Activated T-helper 1 cell treated with anti-CD3 and anti-CD28 coated beads, Interleukin-12 subunit alpha, Interleukin-12 subunit beta, Interleukin-2, Interleukin-4 antibody, amounts not matched to agents 30 ng/mL and 10 ng/mL and 1 ng/mL, durations not matched to agents 14 hours and 24 hours and 36 hours (primary cell): ENCODE measurements at places on chromosomes 3 and 15. TPM values are rescaled to one million over a fixed set of nuclear protein-coding genes. Genes with fewer than 3 reads are reported as not detected.

RTP3 gene
- not detected in 2 replicates for total RNA-seq

NANOGP8 gene
- total RNA-seq = not detected in 2 replicates

DNA sequence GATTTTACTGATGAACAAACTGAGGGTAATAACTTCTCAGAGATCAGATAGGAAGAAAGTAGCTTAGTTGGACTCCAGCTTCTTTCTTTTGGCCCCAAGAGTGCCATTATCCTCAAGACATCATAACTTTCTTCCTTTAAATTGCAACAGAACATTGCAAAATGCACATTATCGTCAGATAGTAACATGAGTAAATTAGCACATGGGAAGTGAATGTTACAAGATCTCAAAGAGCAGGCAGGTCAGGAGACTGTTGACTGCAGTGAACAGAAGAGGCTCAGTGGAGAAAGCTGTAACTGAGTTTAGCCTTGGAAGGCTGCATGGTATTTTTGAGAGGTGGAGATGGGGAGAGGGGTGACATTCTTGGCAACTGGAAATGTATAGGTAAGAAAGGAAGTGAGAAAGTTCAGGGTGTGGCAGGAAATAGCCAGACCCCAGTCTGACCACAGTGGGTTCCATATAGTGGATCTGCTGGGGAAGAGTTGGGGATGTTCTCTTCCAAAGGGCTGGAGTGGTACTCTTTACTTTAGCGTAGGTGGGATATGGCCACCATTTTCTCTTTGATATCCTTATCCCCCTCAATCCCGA is 307.7 kb downstream of the RPLP1 start:
- H3K4me1 ChIP-seq = peaks cover 83% of the 10 kb centered on the region
- peaks cover 2% of the 10 kb centered on the region for H3K27me3 ChIP-seq
- no peak for DNase-seq
- H3K27ac ChIP-seq = peak overlapping the region; percentile 92
- peaks cover 15% of the 10 kb centered on the region for H3K36me3 ChIP-seq
- H3K4me3 ChIP-seq = peak overlapping the region; percentile 72

- no peak overlapping the region for H3K4me3 ChIP-seq
- H3K4me1 ChIP-seq = no peaks in the 10 kb centered on the region
- H3K36me3 ChIP-seq = no peaks in the 10 kb centered on the region
- no peak for DNase-seq
- H3K27me3 ChIP-seq = no peaks in the 10 kb centered on the region
These were observed 203.3 kb upstream of the LMCD1 start for GRCh38 chr3:8298021-8298954.

- DNase-seq = no peak
- no peak overlapping the region for H3K4me3 ChIP-seq
- H3K36me3 ChIP-seq = no peaks in the 10 kb centered on the region
- no peak overlapping the region for H3K27ac ChIP-seq
These were observed 27.0 kb upstream of the PEX5L start for GRCh38 chr3:180063783-180064182.
